ENCODE measurements at places on chromosomes 7 and 10.
A peak's percentile ranks its signal among the peaks of the same experiment; 100 is the strongest.

GRCh38 chr7:2566890-2567678, 8.3 kb downstream of the IQCE start:
- DNase-seq, result peak; percentile 56
- H3K4me1 ChIP-seq, result peaks cover 19% of the 10 kb centered on the region
- H3K4me3 ChIP-seq, result peak overlapping the region; percentile 55
- H3K27ac ChIP-seq, result no peak overlapping the region

- no peaks in the 10 kb centered on the region for H3K36me3 ChIP-seq
- DNase-seq, result peak; percentile 19
- H3K4me3 ChIP-seq, result no peak overlapping the region
- H3K4me1 ChIP-seq, result peaks cover 11% of the 10 kb centered on the region
Measured at GRCh38 chr10:5317547-5318107, 47.1 kb upstream of the UCN3 start.

DNA sequence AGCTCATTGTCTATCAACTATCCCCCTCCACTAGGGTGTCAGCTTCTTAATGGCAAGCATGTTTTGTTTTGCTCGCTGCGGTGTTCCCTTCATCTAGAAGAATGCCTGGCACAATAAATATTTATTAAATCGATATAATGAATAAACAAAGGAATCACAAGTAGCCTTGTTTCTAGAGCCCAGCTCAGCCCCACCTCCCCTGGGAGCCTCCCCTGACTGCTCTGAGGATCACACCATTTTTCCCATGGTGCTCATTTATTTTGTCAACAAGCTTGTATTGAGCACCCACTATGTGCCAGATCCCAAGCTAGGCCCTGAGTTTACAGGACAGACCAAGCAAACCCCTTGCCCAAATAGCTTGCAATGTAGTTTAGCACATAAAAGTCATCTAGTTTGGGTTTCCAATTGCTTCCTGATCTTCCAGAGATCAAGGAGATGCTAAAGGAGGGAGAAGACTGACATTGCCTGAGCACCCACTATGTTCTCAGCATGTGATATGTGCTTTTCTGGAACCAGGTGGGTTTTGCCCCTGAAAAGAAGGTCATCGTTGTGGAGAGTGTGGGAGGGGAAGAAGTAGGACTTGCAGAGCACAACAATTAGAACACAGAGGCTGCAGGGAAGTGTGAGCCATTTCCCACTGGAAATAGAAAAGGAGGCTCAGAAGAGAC, 42.3 kb upstream of the GPAM start:
- peaks cover 5% of the 10 kb centered on the region for H3K36me3 ChIP-seq
- H3K4me3 ChIP-seq, result peak overlapping the region; percentile 59
- H3K27ac ChIP-seq, result peak overlapping the region; percentile 93
- H3K27me3 ChIP-seq, result no peaks in the 10 kb centered on the region
- H3K4me1 ChIP-seq, result peaks cover 98% of the 10 kb centered on the region

GRCh38 chr7:108093341-108093740, 36.8 kb downstream of the LAMB4 start:
- no peak for DNase-seq
- H3K4me1 ChIP-seq, result peaks cover 49% of the 10 kb centered on the region
- H3K36me3 ChIP-seq, result no peaks in the 10 kb centered on the region
- no peak overlapping the region for H3K27ac ChIP-seq

GRCh38 chr10:110365356-110366143, 60.8 kb upstream of the SMNDC1 start:
- peaks cover 8% of the 10 kb centered on the region for H3K4me1 ChIP-seq
- H3K27me3 ChIP-seq, result peaks cover 3% of the 10 kb centered on the region
- H3K27ac ChIP-seq, result no peak overlapping the region
- H3K4me3 ChIP-seq, result no peak overlapping the region
- DNase-seq, result no peak

- no peaks in the 10 kb centered on the region for H3K36me3 ChIP-seq
- H3K27ac ChIP-seq, result no peak overlapping the region
- DNase-seq, result no peak
- H3K4me3 ChIP-seq, result no peak overlapping the region
Measured at GRCh38 chr10:30011396-30011795, 48.0 kb downstream of the JCAD start.

- H3K36me3 ChIP-seq, result no peaks in the 10 kb centered on the region
- peaks cover 18% of the 10 kb centered on the region for H3K4me1 ChIP-seq
- no peak overlapping the region for H3K4me3 ChIP-seq
- DNase-seq, result peak; percentile 62
- no peaks in the 10 kb centered on the region for H3K27me3 ChIP-seq
- peak overlapping the region; percentile 8 for H3K27ac ChIP-seq
Measured at GRCh38 chr10:72593963-72594362, 31.9 kb downstream of the MICU1 start.

DNA sequence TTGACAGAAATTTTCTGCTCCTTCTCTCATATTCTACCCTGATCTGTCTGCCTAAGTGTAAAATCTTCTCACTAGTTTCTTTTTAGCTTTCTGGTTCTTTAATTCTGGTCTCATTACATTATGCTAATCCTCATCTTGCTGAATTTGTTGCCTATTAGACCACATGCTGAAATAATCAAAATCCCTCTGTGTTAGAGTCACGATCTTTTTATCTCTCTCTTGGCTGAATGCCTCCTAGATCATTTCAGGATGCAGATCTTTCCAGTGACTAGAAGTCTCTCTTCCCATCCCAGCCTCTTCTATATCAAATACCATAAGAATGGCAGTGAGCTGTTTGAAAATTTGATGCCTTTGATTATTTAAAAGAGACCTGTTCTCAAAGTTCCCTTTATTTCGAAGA, 661.9 kb downstream of the SORCS1 start:
- no peaks in the 10 kb centered on the region for H3K27me3 ChIP-seq
- no peak for DNase-seq
- H3K4me1 ChIP-seq, result no peaks in the 10 kb centered on the region
- no peak overlapping the region for H3K27ac ChIP-seq

- no peak overlapping the region for H3K4me3 ChIP-seq
- no peak overlapping the region for H3K27ac ChIP-seq
- H3K27me3 ChIP-seq, result no peaks in the 10 kb centered on the region
- no peaks in the 10 kb centered on the region for H3K36me3 ChIP-seq
- H3K4me1 ChIP-seq, result no peaks in the 10 kb centered on the region
- no peak for DNase-seq
Measured at GRCh38 chr7:83782628-83783027, 133.7 kb upstream of the SEMA3E start.

DNA sequence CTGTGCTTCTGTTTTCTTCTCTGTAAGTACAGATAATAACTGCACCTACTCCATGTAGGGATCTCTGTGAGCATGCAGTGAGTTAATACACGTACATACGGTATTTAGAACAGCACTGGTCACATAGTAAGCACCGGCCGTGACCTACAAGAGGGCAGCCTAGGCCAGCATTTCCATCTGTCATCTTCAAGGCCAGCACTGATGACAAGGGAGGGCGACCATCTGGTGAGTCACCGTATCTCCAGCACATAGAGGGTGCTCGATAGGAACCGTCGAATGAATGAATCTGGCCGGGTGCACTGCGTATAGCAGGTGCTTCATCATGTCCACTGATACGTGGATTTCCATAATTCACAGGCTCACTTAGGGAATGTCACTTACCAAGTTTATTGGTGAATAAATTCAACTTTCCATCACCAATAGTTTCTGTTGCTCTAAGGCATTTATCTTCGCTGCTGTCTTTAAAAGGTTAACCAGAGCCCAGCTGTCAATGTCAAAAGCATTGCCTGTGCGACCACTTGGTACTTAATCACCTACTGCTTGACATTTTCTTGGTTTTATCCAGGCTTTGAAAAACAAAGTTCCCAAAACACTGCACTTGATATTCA, 8.3 kb downstream of the NOD1 start:
- H3K4me3 ChIP-seq, result no peak overlapping the region
- no peak overlapping the region for H3K27ac ChIP-seq
- peaks cover 19% of the 10 kb centered on the region for H3K4me1 ChIP-seq
- no peaks in the 10 kb centered on the region for H3K36me3 ChIP-seq
- no peaks in the 10 kb centered on the region for H3K27me3 ChIP-seq

GRCh38 chr10:34503704-34504103, 311.4 kb downstream of the PARD3 start:
- no peaks in the 10 kb centered on the region for H3K27me3 ChIP-seq
- no peaks in the 10 kb centered on the region for H3K4me1 ChIP-seq
- no peak for DNase-seq
- no peak overlapping the region for H3K4me3 ChIP-seq

DNA sequence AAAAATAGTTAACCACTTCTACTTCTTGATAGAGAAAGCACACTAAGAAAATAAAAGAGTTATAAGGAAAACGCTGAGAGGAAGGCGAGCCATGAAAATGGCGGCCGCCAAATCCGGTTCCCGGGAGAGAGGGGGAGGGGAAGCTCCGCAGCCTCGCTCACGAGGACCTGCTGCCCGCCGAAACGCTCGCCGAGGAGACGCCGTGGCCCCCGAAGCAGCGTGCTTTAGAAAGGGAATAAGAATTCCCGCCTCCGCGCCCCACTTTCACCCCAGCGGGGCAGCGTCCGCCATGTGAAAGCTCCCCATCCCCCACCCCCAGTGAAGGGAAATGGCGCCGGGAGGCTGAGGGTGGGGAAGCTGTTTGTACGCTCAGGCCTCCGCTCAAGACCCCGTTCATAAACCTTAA, 505 bp downstream of the HNRNPA2B1 start:
- no peaks in the 10 kb centered on the region for H3K27me3 ChIP-seq
- peak overlapping the region; percentile 99 for H3K4me3 ChIP-seq
- H3K36me3 ChIP-seq, result peaks cover 27% of the 10 kb centered on the region
- DNase-seq, result no peak

GRCh38 chr10:132225073-132225848, 38.5 kb downstream of the DPYSL4 start:
- H3K4me3 ChIP-seq, result no peak overlapping the region
- no peaks in the 10 kb centered on the region for H3K36me3 ChIP-seq
- H3K4me1 ChIP-seq, result no peaks in the 10 kb centered on the region

DNA sequence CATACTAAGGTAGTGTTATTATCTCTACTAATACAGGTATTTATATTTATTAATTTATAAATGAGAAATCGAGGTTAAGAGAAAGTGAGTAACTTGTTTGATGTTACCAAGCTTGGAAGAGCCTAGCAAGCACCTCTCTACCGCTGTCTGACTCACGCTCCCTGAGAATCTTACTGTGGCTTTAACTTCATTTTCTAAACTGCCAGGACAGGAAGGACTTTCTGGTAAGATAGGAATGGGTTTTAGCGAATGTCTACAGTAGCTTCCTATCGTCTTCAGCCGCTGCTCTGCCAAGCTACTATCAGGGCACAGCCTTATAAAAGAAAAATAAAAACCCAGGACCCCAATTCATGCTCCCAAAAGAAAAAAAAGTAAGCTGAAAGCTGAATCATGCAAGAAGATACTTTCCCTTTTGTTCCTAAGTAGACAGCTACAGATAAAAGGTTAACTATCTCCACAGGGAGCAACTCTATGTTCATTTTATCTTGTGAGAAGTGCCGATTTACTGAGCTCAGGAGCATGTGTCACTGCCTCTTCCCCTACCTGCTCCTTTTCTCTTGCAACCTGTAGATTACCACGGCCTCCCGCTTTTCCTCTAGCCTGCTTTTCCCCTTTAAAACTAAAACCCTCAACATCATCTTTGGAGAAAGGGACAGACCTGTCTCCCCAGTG, 60.2 kb downstream of the THNSL1 start:
- no peaks in the 10 kb centered on the region for H3K36me3 ChIP-seq
- no peak for DNase-seq
- H3K4me1 ChIP-seq, result peaks cover 51% of the 10 kb centered on the region
- H3K4me3 ChIP-seq, result no peak overlapping the region
- H3K27ac ChIP-seq, result no peak overlapping the region

DNA sequence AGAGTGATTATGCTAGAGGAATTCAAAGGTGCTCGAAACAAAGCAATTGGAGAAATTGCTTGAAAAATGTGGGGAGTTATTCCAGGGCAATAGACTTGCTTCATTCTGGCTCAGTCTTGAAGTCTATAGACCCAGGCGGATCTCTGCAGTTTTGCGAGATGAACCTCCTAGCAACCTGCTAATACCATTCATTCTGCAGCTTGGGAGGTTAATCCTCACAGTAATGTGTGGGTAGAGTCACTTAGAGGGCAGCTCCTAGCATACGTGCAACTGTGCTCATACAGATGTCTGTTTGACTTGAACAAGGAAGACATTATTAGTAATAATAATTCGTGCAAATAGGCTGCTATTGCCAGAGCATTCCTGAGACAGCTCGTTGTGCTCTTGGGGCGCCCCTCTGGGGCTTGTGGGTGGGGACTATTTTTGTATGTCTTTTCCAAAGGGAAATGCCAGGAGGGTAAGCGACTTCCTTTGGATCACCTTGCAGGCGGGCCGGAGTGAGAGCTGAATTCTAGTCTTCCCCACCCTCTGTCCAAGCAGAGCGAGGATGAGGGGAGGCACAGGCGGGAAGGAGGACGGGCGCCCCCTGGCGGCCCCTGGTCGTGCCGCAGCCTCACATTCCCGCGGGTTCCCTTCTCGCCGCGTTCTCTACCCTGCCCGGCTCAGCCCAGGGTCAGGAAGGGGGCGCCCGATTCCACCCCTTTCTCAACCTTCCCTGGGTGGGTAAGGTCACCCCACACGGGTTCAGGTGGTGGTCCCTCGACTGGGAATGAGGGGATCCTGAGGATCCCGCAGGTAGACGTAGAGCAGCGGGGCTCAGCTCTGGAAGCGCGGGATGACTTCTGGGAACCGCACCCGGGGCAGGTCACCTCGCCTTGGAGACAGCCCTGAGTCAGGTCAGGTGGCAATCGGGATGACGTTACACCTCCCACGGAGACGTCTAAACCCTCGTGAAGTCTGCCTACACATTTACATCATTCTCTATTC, 241.5 kb downstream of the PHTF2 start:
- no peak for DNase-seq
- H3K4me3 ChIP-seq, result no peak overlapping the region
- H3K4me1 ChIP-seq, result peaks cover 16% of the 10 kb centered on the region
- no peaks in the 10 kb centered on the region for H3K27me3 ChIP-seq

GRCh38 chr7:2488681-2489080, 12.5 kb upstream of the GRIFIN start:
- no peak overlapping the region for H3K27ac ChIP-seq
- H3K4me1 ChIP-seq, result no peaks in the 10 kb centered on the region
- peaks cover 6% of the 10 kb centered on the region for H3K27me3 ChIP-seq

DNA sequence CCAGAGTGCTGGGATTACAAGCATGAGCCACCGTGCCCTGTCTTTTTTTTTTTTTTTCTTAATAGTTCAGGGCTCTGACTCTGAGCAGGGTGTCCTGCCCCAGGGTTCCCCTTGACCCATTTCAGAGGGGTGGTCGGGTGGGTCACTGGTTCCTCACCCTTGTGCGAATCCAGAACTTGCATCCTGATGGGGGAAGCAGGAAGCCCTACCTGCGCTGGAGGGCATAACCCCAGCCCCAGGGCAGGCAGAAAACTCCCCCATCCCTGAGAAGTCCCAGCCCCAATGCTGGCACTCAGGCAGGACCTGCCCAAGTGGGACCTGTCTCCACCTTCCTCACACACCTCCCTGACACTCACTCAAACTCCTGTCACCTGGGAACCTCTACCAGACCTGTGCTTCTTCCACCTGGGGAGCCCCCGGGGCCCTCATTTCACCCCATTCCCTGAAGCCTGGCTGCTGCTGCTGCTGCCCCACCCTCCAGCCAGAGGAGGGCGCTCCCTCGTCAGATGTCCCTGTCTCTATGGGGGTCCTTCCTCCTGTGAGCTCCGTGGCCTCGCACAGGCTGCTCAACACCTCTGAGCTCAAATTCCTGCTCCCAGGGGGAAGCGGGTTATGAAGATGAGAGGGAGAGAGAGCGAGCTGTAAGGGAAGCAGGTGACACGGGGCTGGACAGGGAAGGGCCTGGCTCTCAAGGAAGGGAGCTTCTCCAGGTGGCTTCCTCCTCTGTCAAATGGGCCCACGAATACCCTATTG, 15.1 kb upstream of the ZNF273 start:
- H3K27me3 ChIP-seq, result peaks cover 70% of the 10 kb centered on the region
- no peak overlapping the region for H3K27ac ChIP-seq
- peaks cover 33% of the 10 kb centered on the region for H3K4me1 ChIP-seq
- peak; percentile 27 for DNase-seq
- H3K4me3 ChIP-seq, result peak overlapping the region; percentile 80
- no peaks in the 10 kb centered on the region for H3K36me3 ChIP-seq

Measured in HepG2 (cell line).